GM12891 (cell line): ENCODE measurements at places on chromosomes 16 and 17.

GRCh38 chr17:7403043-7403726 lies 712 bp downstream of the TMEM256 start:
- DNase-seq: no peak

DNA sequence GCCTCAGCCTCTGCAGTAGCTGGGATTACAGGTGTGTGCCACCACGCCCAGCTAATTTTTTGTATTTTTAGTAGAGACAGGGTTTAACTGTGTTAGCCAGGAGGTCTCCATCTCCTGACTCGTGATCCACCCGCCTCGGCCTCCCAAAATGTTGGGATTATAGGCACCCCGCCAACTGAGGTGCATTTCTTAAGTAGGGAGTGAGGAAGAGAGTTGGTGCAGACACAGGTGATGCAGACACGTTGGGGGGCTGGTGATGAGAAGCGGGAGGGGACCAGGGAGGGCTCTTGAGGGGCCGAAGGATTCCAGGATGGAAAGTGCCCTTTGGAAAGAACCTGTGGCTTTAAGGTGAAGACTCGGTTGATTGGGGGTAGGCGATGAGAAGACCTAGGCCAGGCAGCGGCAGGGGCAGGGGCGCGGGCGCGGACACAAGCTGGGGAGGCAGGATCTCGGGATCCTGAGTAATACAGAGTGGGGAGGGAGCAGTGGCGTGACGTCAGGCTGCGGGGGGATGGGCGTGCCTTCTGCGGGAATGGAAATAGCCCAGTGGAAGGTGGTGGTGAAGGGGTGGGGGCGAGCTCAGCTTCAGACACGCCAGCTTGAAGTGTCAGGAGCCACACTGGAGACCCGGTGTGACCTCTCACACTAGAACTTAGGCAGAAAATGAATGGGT lies 2.5 kb upstream of the ATP6V0C start:
- no peak for DNase-seq

DNA sequence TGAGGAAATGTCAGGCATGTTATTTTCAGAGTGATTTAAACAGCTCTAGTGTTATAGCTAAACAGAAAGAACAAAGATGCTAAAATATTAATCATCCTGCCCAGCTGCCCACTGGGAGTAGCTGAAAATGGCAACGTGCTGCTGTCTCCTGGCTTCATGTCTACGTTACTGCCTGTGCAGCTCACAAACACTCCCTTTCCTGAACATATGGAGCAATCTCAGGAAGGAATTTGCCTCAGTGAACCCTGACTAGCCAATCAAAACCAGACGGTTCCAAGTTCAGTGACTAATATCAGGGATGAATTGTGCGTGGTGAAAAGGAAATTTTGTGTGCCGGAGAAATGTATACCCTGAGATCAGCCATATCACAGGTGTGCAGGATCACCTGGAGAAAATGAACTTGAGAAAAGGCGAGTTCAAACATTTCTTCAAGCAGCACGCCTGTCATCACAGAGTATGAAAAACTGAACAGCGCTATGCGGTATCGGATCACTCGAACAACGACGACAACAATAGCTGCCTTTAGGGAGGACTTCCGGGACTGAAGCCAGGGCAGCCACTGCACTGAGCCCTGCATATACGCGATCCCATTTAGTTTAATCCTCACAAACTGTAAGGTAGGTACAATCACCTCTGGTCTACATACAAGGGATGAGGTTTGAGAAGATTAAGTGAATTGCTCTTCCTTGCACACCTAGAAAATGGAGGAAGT lies 110.3 kb downstream of the STX8 start:
- no peak for DNase-seq

- no peak for DNase-seq
Measured at GRCh38 chr17:28574526-28574925, 2.2 kb downstream of the ALDOC start.

DNA sequence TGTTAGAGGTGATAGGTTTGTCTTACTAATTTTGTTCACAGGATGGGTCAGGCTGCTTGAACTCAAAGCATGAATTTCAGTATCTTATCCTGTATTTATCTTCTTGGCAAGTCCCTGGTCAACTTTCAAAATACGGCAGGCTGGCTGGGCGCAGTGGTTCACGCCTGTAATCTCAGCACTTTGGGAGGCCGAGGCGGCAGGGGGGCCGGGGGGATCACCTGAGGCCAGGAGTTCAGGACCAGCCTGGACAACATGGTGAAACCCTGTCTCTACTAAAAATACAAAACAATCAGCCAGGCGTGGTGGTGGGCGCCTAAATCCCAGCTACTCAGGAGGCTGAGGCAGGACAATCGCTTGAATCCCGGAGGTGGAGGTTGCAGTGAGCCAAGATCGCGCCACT lies 25.0 kb upstream of the RSL1D1 start:
- no peak for DNase-seq

DNA sequence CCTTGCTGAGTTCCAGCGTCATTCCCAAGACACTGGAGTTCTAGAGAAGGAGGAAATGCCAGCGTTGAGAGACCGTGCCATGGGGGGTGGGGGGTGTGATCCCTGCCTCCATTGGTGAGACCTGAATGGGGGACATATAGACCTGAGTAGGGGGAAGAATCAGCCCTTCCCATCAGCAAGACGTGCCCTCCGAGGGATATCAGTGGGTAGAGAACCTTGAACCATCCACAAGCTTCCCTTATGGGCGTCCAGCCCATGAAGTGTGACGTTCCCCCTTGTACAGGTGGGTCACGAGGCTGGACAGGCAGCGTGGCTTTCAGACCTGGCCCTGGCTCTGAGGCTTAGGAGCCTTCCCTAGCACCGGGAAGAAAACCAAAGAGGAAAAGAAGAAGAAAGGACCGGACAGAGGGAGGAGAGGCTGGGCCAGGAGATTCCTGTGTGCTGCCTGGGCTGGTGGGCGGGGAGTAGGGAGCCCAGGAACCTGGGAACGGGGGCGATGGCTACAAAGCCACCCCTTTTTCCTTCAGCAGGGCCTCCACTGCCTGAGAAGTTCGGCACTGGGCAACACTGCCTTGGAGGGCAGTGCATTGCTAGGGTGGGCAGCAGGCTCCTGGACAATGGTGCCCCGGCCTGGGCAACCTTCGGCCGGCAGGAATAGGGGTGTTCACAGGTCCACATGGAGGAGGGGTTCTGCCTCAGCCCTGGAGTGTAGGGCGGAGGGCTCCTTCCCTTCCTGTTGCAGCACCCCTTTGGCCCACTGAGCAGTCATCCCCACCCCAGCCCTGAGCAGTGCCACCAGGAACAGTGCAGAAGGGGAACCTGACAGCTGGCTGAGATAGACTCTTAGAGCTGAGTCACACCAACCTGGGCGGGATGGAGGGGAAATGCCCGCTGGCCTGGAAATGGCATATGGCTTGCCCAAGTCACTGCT lies 7.2 kb downstream of the RAB11FIP4 start:
- no peak for DNase-seq

GRCh38 chr17:57539529-57540301 lies 205.4 kb downstream of the CCDC182 start:
- DNase-seq: no peak

DNA sequence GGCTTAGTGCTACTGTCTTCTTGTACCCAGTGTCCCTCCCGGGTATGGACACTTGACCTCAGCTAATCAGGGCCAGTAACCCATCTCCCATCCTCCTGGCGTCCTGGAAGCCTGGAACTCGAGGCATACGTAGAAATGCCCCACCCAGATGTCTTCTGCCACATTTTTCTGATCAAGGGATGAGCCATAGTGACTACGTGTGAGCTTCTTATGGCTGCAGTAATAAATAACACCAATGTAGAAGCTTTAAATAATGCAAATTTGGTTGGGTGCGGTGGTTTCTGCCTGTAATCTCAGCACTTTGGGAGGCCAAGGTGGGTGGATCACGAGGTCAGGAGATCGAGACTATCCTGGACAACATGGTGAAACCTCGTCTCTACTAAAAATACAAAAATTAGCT lies 3.0 kb upstream of the KCNG4 start:
- no peak for DNase-seq

DNA sequence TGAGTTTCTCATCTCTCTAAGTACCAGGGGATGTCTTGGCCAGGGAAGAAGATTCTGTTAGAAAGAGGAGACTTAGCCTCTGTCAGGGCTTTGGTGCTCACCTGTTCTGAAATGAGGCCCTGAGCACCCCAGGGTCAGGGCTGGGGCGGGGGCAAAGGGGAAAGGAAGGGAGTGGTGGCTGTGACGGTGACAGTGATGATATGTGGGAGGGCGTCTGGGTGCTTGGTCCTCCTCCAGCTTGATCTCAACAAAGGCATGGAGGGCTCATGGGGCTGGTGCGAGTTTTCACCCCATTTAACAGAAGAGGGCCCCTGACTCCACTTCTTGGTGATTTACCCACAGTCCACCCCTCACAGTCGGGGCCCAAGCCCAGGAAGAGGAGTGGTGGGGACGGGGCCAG lies 15.1 kb downstream of the SOX8 start:
- DNase-seq: no peak

DNA sequence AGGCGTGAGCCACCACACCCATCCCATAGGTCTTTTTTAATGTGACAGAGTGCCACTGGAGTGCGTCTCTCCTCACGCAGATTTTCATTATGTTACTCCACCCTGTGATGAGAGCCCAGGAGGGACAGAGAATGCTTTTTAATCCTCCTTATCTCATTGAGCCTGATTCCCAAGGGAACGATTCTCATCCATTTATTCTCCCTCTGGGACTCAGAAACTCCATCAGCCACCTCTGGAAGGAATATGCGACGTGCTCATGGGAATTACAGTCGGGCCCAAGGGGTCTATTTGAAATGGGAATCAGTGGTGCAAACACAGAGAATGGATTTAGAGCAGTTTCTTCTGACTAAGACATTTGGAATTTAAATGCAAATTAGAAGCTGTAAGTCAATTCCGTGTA lies 155.9 kb upstream of the HSBP1 start:
- DNase-seq: no peak

DNA sequence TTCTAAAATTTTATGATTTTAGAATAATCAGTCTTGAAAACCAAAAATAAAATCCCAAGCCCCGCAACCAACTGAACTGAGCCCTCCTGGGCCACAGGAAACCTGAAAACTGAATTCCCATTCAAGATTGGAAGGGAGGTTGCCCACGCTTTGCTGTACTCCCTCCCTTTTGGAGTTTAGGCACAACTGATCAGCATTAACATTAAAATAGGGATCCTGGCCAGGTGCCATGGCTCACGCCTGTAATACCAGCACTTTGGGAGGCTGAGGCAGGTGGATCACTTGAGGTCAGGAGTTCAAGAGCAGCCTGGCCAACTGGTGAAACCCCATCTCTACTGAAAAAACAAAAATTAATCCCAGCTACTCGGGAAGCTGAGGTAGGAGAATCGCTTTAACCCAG lies 52.7 kb upstream of the NETO2 start:
- no peak for DNase-seq

- DNase-seq: no peak
Measured at GRCh38 chr17:1323336-1323735, 43.9 kb downstream of the TRARG1 start.

- DNase-seq: no peak
Measured at GRCh38 chr16:17053536-17054160, 417.1 kb downstream of the XYLT1 start.

GRCh38 chr17:17416400-17417360 lies 60.1 kb upstream of the MED9 start:
- DNase-seq: no peak

DNA sequence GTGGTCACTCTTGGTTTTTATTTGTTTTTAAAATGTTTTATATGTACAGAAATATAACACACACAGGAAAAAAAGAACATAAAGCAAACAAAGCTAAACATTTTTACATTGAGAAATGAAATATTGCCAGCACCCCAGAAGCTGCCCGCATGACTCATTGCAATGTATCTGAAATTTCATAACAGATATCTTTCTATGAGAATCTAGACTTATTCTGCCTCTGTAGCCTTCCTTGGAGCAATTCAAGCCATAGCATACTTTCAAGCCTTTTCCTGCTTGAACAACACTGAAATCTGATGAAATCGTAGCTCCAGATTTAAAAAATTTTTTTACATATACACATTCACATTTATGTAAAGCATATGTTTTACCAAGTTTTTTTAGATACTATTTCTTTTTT lies 86.9 kb downstream of the RBBP6 start:
- no peak for DNase-seq
